Natural killer cell treated with Interleukin-12 subunit alpha and Interleukin-12 subunit beta and Interleukin-15 and Interleukin-18, amount 100 ng/mL, for 72 hours (primary cell): ENCODE measurements at places on chromosomes 3 and 15.

DNA sequence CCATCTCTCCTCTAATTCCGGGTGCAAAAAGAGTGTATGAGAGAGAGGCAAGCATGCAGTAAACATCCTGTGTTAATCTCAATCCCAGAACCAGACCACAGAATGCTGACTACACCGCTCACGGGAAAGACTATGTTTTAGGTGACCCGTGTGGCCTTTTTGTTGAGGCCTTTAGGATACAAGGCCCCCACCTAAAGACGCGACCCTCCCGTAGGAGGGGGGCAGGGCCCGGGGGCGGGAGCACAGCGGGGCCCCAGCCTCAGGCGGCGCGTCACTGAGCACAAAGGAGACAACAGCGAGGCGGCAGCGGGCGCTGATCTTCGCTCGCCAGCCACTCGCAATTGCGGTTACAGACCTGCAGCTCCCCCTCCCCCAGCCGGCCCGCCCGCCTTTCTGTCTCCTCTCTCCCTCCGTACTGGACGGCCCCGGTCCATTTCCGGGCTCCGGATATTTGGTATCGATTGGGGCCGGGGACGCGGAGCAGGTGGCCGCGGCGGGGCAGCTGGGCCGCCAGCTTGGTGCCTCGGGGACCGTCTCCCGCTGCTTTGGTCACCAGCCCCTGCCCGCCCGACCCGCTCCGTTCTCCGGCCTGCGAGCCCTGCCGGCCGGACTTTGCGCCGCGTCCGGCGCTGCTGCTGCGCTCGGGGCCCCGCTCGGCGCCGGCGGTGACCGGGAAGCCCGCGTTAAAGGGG is at the start of gene CCDC50:
CCDC50 (plus strand) TSS at position 433 of the 692 bp plus-strand sequence. CDS start 281 bp downstream, outside the sequence.
- peak; percentile 78 for DNase-seq

DNA sequence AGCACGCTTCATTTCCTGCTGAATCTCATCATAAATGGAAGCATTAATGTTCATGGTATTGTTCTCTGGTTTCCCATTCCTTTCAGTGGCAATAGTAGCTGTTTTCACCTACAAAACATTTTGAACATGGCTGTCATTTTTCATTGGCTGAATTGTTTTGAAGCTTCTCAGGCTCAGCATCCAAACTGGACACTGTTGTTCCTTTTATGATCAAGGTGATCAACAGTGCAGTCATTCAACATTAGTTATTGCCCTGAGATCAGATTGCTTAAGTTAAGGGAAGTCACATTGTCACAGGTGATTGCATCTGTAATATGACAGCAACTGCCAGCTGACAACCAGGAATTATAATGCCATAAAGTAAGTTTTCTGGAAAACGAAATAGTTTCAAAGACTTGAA is 46.9 kb downstream of the SATB1 start:
- no peak for DNase-seq

- no peak for DNase-seq
Measured at GRCh38 chr15:80778621-80778963, 578 bp upstream of the CEMIP start.

DNA sequence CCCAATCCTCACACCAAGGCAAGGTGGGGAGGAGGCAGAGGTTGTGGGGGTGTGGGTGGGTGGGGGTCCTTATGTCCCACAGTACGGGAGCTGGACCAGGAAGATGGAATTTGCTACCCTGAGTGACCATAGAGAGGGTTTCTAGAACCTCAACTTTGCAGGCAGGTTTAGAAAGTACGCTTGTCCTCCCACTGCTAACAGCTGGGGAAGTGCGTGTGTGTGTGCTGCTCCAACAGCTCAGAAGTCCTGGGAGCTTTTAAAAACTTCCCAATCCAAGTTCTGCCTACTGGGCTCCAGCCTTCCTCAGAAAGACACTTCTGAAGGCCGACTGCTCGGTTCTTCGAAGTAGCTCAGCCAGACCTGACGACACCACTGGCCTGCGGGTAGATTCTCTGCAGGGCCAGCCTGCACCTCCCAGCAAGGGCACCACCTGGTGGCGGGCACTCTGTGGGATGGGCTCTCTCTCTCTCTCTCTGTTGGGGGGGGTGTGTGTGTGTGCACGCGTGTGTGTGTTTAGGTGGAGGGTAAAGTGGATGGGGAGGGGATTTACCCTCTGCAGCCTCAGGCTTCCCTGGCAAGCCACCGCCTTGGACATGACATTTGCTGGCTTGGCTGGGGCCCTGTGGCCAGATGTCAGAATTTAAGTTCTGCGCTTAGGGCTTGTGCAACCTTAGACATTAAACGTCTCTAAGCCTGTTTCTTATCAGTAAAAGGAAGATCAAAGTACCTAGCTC is 15.6 kb downstream of the TMEM158 start:
- peak; percentile 78 for DNase-seq

GRCh38 chr3:134313847-134314587 is 60.2 kb downstream of the AMOTL2 start:
- DNase-seq: no peak

DNA sequence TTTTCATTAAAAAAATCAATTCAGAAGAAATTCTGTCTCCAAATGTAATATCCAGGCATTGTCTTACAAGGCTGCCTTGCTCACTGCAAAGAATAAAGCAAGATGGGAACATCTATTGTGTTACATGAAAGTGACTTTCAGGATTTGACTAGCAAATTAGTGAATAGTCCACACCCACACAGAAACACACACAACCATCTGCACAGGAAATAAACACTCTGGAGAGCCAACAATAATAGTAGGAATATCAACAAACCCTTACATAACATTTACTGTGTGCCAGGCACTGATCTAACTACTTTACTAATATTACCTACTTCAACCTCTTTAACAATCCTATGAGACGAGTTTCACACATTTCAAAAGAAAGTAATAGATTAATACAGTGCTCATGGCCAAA is 28.9 kb upstream of the ZNF385D start:
- DNase-seq: no peak

- no peak for DNase-seq
Measured at GRCh38 chr3:127762077-127762786, 60.1 kb downstream of the MGLL start.

DNA sequence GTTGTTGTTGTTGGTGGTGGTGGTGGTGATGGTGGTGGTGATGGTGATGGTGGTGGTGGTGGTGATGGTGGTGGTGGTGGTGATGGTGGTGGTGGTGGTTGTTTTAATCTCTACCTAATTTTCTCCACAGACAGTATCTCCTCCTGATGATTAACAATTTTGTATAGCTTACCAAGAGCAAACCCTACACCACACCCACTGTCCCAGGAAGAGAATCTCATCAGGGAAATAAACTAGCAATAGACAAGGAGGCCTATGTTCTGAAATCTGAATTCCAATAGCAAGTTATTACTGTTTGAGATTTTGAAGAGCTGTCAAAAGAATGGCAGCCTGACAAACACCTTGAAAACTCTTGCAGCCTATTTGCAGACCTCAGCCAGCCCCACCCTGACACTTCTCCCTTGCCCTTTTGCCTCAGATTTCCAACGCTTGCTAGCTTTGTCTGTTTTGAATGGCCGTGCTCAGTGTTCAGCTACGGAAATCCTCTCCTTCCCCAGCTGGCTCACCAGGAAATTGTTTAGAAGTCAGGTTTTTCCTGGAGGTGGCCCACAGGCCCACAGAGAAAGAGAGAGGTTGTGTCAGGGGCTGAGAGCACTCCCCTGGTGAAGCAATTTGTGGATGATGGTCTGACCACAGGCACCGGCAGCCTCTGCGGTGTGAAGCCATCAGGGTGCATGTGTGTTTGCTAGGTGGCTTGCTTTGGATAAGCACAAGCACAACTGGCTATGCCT is 101.6 kb downstream of the MAGI1 start:
- DNase-seq: no peak

DNA sequence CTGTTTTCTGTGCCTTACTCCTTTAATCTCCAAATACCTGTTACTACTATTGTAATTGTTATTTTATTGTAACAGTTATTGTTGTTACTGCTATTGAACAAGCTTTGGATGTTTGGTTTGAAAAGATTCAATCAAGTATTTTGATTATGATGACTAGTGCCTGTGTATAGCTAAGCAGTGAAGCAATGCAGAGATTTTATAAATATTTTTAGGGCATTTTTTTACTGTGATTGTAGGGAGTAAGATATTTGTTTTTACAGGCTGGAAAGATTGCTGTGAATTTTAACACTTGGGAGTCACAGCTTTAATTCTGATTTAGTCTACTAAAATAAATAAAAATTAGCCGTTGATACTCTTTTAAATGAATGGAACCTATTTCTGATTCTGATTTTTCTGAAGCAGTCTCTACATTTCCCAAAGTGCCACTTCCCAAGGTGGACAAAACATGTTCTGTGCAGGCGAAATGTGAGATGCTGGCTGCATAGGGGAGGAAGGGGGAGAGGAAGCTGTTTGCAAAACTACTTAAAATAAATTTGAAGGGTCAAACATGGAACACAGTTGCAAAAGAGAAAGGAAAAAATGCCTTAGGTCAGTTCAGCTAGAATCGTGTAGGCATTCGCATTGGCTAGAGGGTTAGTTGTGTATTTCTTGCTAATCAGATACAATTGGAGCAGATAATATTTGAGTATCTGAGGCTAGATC is 25.7 kb downstream of the EEFSEC start:
- DNase-seq: no peak

DNA sequence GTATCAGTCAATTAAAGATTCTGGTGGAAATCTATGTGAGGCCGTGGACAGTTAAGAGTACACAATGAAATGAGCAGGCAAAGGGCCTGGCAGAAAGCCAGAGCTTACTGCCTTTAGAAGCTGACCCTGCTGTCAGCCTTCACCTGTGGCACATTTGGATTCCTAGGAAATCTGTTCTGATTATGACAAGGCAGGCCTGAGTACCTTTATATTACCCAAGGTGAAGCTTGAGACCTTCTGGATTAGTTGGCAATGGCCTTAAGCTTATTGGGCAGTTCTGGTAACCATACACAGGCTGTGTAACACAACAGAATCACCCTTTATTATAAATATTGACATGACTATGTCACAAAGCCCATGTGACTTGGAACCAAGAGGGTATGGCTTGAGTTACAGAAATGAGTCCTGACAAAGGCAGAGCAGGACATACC is 43.2 kb downstream of the NBEAL2 start:
- DNase-seq: no peak

GRCh38 chr3:119420196-119420595 is 43.2 kb downstream of the TMEM39A start:
- DNase-seq: no peak

- no peak for DNase-seq
Measured at GRCh38 chr15:99732124-99732750, 1.0 kb downstream of the LYSMD4 start.

- no peak for DNase-seq
Measured at GRCh38 chr15:83653639-83654378, at the start of gene ADAMTSL3. TSS of gene ADAMTSL3 (plus strand) at chr15:83654123. CDS start at chr15:83655762, 1,639 bp downstream.

DNA sequence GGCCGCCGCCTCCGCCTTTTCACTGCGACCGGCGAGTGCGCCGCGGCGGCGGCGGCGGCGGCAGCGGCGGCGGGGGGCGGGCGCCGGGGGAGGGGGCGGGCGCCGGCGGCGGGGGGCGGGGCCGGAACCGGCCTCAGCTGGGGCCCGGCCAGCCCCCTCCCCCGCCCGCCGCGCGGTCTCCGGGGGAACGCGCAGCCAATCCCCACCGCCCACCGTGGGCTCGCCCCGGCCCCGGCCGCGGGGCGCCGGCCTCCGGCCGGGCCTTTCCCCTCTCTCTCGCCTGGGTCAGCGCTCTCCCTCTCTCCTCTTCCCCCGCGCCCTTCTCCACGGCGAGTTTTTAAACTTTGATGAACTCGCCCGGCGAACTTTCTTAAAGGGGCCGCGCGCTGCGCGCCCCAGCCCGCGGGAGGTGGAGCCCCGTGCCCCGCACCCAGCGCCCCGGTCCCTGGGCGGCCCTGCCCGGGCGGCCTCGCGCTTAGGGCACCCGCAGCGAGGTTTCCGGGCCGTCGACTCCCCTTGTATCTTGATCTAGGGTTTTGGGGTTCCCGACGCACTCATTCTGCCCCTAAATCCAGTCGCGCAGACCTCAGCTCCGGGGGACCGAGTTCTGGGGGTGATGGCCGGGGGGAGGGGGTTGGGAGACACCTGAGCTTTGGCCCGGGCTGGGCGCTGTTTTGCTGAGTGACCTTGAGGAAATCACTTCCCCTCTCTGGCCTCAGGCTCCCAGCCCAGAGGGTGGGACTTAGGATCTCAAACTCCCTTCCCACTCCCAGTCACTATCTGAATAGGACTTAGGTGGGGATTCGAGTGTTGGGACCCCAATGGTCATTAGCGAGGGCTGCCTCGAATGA is at the start of gene RBPMS2:
RBPMS2 (minus strand) TSS at position 39 of the 851 bp plus-strand sequence. CDS start 270 bp downstream, outside the sequence.
- no peak for DNase-seq

- DNase-seq: no peak
Measured at GRCh38 chr15:100733101-100733842, 130.9 kb downstream of the ASB7 start.

- no peak for DNase-seq
Measured at GRCh38 chr3:23728601-23729117, 77.1 kb upstream of the UBE2E1 start.

- no peak for DNase-seq
Measured at GRCh38 chr15:65263313-65263712, 23.4 kb downstream of the PARP16 start.

- no peak for DNase-seq
Measured at GRCh38 chr3:195113536-195114425, 157.2 kb downstream of the XXYLT1 start.

GRCh38 chr3:116896116-116896515 is 186.5 kb downstream of the TUSC7 start:
- no peak for DNase-seq

GRCh38 chr3:190607021-190607420 is 93.1 kb downstream of the IL1RAP start:
- DNase-seq: no peak

DNA sequence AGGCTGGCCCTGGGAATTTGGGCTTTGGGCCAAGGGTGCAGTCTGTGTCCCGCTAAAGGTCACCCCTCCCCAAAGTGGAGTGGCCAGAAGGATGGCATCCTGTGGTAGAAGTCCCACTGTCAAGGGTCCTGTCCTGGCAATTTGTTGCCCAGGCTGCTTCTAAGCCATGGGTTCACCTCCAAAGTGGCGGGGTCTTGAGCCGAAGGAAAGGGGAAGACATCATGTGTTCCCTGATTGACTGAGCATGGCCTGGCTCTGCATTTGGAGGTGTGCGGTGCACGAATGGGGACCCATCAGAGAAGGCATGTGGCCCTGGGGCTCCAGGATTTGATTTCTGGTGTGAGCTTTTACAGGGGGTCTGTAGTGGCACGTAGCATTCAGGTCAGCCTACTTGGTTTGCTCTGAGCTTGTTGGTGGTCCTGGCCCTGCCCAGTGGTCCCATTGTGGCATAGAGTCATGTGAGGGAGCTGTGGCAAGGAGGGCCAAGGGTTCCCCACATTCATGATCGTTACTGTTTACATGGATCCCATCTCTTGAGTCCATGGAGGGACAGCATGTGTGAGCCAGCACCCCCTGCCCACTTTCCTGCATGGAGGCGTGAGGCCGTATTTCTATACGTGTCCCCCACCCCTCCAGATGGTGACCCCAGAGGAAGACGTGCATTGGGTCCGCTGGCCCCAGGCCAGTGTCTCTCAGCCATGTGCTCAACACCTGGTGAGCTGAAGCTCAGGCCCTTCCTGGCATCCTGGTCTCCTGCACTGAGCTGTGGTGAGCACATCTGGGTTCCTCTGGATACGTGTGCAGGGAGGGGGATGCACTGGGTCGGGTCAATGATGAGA is 225.1 kb downstream of the SNRPN start:
- no peak for DNase-seq

- no peak for DNase-seq
Measured at GRCh38 chr3:87173776-87174175, 53.3 kb upstream of the CHMP2B start.

- DNase-seq: no peak
Measured at GRCh38 chr3:158713094-158713499, 19.2 kb downstream of the RARRES1 start.

GRCh38 chr3:55804170-55805095 is 317.3 kb upstream of the WNT5A start:
- no peak for DNase-seq
